HFFc6 (cell line): ENCODE measurements at places on chromosomes 2 and 18. TPM values are rescaled to one million over a fixed set of nuclear protein-coding genes. Genes with fewer than 3 reads are reported as not detected.

Gene CRYBA2
- not detected in 3 replicates for total RNA-seq

Gene TEKT4
- total RNA-seq = not detected in 3 replicates

Gene AQP4
- not detected in 3 replicates for total RNA-seq

Gene KRTCAP3
- total RNA-seq = 0.42 to 1.3 TPM (median 1.1 TPM) in 3 replicates

Gene KCNIP3
- 0.52 to 2.6 TPM (median 2.2 TPM) in 3 replicates for total RNA-seq

Gene RNF125
- 0.09 to 0.66 TPM (median 0.22 TPM) in 3 replicates for total RNA-seq

Gene PPP1R1C
- total RNA-seq = 0.63 TPM in 1 of 3 replicates, not detected in the others

Gene ANKRD30BL
- not detected in 3 replicates for total RNA-seq

Gene CERKL
- total RNA-seq = 0.07 TPM in 1 of 3 replicates, not detected in the others

Gene EML6
- total RNA-seq = 0.24 to 0.66 TPM (median 0.62 TPM) in 3 replicates

Gene YIPF4
- total RNA-seq = 57.8 and 66.8 TPM in 2 replicates

Gene SULT1C4
- not detected in 3 replicates for total RNA-seq

Gene ERFE
- 0.26 to 0.30 TPM in 2 of 3 replicates, not detected in the other for total RNA-seq

Gene RNF152
- 52.3 to 77.2 TPM (median 69.8 TPM) in 3 replicates for total RNA-seq

Gene FAHD2A
- 26.4 to 27.2 TPM (median 26.8 TPM) in 3 replicates for total RNA-seq

Gene GRP
- not detected in 3 replicates for total RNA-seq

Gene IL1B
- 1.7 to 6.0 TPM (median 1.8 TPM) in 3 replicates for total RNA-seq
